Endodermal cell (in vitro differentiated cells): ENCODE measurements at places on chromosomes 3 and 15. TPM values are rescaled to one million over a fixed set of nuclear protein-coding genes. Genes with fewer than 3 reads are reported as not detected.

Gene SST
- not detected in 3 replicates for total RNA-seq

Gene TJP1
- 144 and 145 TPM in 2 replicates for total RNA-seq

Gene OCA2
- 0.54 and 0.84 TPM in 2 replicates for total RNA-seq

Gene ACKR2
- total RNA-seq = 1.0 and 1.1 TPM in 2 replicates

Gene FBLN2
- total RNA-seq = 57.2 to 146 TPM (median 136 TPM) in 3 replicates

Gene ARHGEF26
- total RNA-seq = 9.3 and 10.1 TPM in 2 replicates

Gene MED12L
- total RNA-seq = 13.3 and 15.5 TPM in 2 replicates

Gene OSTN
- total RNA-seq = not detected in 3 replicates

GRCh38 chr15:39792844-39793335, 10.2 kb upstream of the FSIP1 start:
- H3K4me1 ChIP-seq = no peaks in the 10 kb centered on the region
- no peak overlapping the region for H3K27ac ChIP-seq
- H3K4me3 ChIP-seq = no peak overlapping the region
- H3K36me3 ChIP-seq = no peaks in the 10 kb centered on the region
- no peak for DNase-seq

GRCh38 chr3:43534675-43535074, 87.1 kb downstream of the ANO10 start:
- H3K36me3 ChIP-seq = peaks cover 3% of the 10 kb centered on the region

DNA sequence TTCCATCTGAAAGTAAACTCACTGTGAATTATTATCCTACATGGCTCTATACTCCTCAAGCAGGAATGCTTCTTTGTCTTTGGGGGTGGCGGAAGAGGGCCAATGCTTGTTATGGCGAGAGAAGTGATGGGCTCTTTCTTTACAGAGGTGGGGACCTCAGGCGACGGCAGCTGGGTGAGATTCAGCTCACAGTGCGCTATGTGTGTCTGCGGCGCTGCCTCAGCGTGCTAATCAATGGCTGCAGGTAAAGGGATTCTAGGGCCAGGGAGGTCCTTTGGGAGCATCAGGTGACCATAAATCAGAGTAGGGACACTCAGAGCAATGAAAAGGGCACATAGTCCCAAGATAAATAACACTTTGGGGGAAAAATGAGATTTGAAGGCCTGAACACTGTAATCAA, 39.0 kb downstream of the ESYT3 start:
- H3K4me3 ChIP-seq = no peak overlapping the region
- no peaks in the 10 kb centered on the region for H3K4me1 ChIP-seq
- peaks cover 5% of the 10 kb centered on the region for H3K36me3 ChIP-seq
- H3K27ac ChIP-seq = no peak overlapping the region
- H3K27me3 ChIP-seq = no peaks in the 10 kb centered on the region
- no peak for DNase-seq

GRCh38 chr3:168162172-168162571, 66.4 kb upstream of the GOLIM4 start:
- DNase-seq = no peak
- no peaks in the 10 kb centered on the region for H3K27me3 ChIP-seq
- H3K36me3 ChIP-seq = no peaks in the 10 kb centered on the region
- H3K4me3 ChIP-seq = no peak overlapping the region
- H3K4me1 ChIP-seq = no peaks in the 10 kb centered on the region

DNA sequence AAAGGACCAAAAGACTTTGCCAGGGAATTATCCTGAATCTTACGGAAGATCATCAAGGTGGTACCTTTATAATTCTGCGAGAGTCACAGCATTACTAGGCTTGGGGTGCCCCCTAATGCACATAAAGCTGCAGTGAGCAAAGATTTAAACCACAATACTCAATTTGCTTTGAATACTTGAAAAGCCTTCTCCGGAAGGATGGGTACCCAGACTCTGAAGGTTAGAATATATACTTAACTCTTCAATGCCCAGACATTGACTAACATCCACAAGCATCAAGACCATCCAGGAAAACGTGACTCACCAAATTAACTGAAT, 117.8 kb upstream of the KCNH8 start:
- H3K27me3 ChIP-seq = no peaks in the 10 kb centered on the region
- H3K36me3 ChIP-seq = no peaks in the 10 kb centered on the region
- H3K27ac ChIP-seq = no peak overlapping the region
- peak; percentile 49 for DNase-seq

DNA sequence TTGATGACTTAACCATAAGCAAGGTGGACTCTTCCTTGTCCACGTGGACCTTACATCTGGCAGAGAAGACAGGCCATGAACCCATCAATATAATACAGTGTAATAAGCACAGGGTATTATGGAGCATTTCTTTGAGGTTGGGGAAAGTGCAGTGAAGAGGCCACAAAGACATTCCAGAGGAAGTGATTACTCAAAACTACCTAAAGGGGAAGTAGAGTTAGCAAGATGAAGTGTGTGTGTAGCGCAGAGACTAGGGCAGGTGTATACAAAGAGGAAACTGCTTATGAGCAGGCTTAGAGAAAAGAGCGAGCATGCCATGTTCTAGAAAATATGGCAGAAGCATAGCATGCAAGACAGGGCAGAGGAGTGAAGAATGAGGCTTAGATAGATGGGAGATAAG, 17.9 kb downstream of the CP start:
- no peak overlapping the region for H3K4me3 ChIP-seq
- H3K27me3 ChIP-seq = no peaks in the 10 kb centered on the region
- DNase-seq = no peak
- H3K36me3 ChIP-seq = no peaks in the 10 kb centered on the region
- no peak overlapping the region for H3K27ac ChIP-seq
- no peaks in the 10 kb centered on the region for H3K4me1 ChIP-seq

DNA sequence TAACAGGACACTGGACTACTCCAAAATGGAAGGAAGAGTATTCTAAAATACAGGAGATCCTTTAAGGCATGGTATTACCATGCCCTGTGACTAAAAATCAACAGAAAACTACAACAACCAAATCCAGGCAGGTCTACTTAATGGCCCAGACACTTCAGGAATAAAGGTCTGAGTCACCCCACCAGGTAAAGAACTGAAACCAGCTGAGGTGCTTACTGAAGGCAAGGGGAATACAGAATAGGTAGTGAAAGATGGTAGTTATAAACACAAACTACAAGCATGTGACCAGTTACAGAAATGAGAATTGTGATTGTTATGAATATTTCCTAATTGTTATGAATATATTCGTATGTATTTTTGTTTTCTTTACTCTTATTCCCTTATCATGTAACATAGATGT, 13.4 kb downstream of the IFT57 start:
- no peaks in the 10 kb centered on the region for H3K27me3 ChIP-seq
- H3K4me1 ChIP-seq = no peaks in the 10 kb centered on the region
- no peak overlapping the region for H3K4me3 ChIP-seq
- no peak overlapping the region for H3K27ac ChIP-seq

GRCh38 chr15:40852529-40852928, 8.7 kb downstream of the SPINT1 start:
- DNase-seq = no peak
- no peaks in the 10 kb centered on the region for H3K4me1 ChIP-seq
- peaks cover 25% of the 10 kb centered on the region for H3K36me3 ChIP-seq
- no peak overlapping the region for H3K4me3 ChIP-seq
- no peaks in the 10 kb centered on the region for H3K27me3 ChIP-seq
- H3K27ac ChIP-seq = no peak overlapping the region

DNA sequence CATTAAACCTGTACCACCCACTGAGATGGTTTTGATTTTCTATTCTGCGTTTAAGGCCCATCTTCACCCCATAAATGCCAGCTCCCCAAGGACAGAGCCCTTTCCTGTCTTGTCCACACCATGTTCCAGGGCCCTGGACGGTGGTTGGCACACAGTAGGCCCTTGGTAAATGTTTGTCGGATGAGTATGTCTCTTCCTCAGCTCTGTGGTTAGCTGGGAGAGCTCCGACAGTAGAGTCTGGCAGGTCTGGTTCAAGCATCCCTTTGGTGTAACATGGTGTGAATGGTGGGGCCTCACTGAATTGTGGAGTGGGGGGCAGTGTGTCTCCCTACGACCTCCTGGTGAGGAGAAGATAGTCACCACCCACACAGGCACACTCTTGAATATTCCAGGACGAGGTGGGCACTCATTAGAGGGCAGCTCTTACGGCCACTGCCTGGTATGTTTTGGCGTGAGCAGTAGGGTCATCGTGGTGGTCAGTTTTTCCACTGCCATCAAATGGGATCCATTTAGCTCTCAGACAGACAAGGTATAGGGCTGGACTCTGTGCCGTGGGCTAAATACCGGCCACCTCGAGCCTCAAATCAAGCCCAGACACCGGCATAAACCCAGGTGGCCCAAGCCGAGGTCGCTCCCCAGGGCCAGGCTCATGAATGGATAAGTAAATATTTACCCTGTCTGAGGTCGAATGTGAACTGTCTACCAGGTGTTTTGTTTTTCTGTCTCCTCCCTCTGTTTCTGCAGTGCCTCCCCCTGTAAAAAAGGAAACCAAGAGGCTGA, 61.3 kb downstream of the SMAD3 start:
- peaks cover 3% of the 10 kb centered on the region for H3K36me3 ChIP-seq
- peak; percentile 33 for DNase-seq
- H3K27me3 ChIP-seq = no peaks in the 10 kb centered on the region

GRCh38 chr3:128619146-128619890, 31.3 kb downstream of the RPN1 start:
- DNase-seq = no peak
- H3K4me1 ChIP-seq = no peaks in the 10 kb centered on the region
- H3K27ac ChIP-seq = no peak overlapping the region
- no peak overlapping the region for H3K4me3 ChIP-seq

GRCh38 chr3:157082305-157082982, 77.5 kb downstream of the CCNL1 start:
- no peak overlapping the region for H3K4me3 ChIP-seq
- no peak overlapping the region for H3K27ac ChIP-seq

DNA sequence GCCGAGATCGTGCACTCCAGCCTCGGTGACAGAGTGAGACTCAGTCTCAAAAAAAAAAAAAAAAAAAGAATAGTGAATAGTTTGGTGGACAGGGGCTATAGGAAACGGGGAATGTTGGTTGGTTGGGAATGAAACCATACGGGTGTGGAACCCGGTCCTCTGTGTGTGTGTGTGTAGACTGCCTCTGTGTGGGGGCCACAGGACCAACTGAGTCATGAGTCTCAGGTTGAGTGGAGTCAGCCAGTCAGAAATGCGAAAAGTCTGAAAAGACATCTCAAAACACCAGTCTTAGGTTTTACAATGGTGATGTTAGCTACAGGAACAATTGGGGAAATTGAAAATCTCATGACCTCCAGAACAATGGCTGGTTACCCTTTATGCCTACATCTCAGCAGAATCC, 44.5 kb downstream of the ZDHHC19 start:
- no peak overlapping the region for H3K4me3 ChIP-seq
- H3K4me1 ChIP-seq = no peaks in the 10 kb centered on the region
- no peak for DNase-seq
- no peaks in the 10 kb centered on the region for H3K27me3 ChIP-seq
- no peaks in the 10 kb centered on the region for H3K36me3 ChIP-seq
- no peak overlapping the region for H3K27ac ChIP-seq

DNA sequence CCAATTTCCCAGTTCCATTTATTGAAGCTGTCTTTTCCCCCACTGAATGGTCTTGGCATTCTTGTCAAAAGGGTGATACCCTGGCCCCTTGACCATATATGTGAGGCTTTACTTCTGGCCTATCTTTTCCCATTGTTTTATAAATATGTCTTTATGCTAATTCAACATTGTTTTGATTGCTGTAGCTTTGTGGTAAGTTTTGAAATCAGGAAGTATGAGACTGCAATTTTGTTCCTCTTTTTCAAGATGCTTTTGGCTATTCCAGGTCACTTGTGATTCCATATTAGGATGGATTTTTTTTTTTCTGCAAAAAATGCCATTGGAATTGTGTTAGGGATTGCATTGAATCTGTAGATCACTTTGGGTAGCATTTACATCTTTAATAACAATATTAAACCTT, 141.2 kb upstream of the MANF start:
- no peak overlapping the region for H3K4me3 ChIP-seq
- H3K27me3 ChIP-seq = no peaks in the 10 kb centered on the region
- no peaks in the 10 kb centered on the region for H3K4me1 ChIP-seq
- H3K27ac ChIP-seq = no peak overlapping the region
- peaks cover 10% of the 10 kb centered on the region for H3K36me3 ChIP-seq

GRCh38 chr15:51198701-51199232, 104.1 kb upstream of the TNFAIP8L3 start:
- no peak overlapping the region for H3K27ac ChIP-seq
- H3K36me3 ChIP-seq = no peaks in the 10 kb centered on the region
- no peak for DNase-seq
- no peaks in the 10 kb centered on the region for H3K4me1 ChIP-seq
